ENCODE measurements at places on chromosomes 12 and 14. TPM values are rescaled to one million over a fixed set of nuclear protein-coding genes. Genes with fewer than 3 reads are reported as not detected.

The SLC35F4 gene
- not detected for total RNA-seq

The REM2 gene
- total RNA-seq = not detected

The ANO2 gene
- 9.7 TPM for total RNA-seq

The TCL1A gene
- total RNA-seq = not detected

The MBD6 gene
- total RNA-seq = 14.9 TPM

The LRFN5 gene
- total RNA-seq = 4.1 TPM

The PAH gene
- total RNA-seq = 0.18 TPM

The SERPINA1 gene
- 4.9 TPM for total RNA-seq

The SSTR1 gene
- 2.7 TPM for total RNA-seq

All from uterus (tissue), 4 donors.